ENCODE measurements at places on chromosomes 11 and 22.

- no peak for DNase-seq
Observed at GRCh38 chr11:118211006-118211405, 13.8 kb downstream of the JAML start.

GRCh38 chr11:23399995-23400394, 539.7 kb upstream of the CCDC179 start:
- DNase-seq, result no peak

DNA sequence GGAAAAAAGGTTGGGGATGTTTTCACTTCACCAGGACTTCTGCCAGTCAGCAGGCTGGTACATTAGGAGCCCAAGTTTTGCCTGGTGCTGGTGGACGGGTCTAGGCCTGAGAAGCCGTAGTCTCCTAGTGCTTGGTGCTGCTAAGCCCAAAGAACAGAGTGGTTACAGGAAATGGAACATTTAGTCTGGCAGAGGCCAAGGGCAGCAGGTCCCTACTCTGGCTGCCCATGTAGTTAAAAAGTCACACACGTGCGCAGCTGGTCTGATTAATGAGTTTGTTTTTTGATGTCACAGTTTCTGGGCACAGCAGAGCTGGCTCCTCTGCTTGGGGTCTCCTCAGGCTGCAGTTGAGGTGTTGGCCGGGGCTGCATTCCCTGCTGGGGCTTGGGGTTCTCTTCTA, 20.6 kb downstream of the BCR start:
- DNase-seq, result no peak

- no peak for DNase-seq
Observed at GRCh38 chr11:69385144-69385820, 91.3 kb downstream of the MYEOV start.

DNA sequence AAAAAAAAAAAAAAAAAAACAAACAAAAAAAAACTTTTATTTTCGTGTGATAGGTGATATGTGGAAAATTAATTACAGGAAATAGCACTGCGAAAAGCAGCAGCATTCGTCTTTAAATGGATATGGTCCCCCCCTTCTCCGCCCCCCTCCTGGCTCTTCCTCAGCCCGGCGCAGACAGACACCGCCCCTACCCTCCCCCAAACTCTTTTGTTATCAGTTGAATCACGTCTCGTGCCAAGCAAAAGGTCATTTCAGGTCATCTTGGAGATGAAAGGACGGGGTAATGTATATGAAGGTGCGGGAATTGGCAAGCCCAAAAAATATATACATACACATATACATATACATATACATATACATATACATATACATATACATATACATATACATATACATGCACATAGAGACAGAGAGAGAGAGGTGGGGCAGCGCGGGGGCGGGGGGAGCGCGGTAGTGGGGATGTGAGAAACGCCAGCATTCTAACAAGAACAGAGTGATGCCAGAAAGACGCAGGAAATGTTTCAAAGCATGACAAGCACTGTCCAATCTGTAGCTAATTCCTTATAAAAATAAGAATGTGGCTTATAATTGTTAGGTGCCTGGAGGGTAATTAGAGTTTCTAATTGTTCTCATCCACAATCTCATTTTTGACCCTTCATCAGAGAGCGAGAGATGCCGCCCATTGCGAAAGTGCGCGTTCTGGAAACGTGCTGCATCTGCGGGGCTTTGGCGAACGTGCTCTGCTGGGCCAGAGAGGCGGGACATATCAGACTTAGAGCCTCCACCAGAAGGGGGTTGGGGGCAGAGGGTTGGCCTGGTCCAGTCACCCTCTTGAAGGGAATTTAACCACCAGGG, 214.5 kb upstream of the UBASH3B start:
- no peak for DNase-seq

DNA sequence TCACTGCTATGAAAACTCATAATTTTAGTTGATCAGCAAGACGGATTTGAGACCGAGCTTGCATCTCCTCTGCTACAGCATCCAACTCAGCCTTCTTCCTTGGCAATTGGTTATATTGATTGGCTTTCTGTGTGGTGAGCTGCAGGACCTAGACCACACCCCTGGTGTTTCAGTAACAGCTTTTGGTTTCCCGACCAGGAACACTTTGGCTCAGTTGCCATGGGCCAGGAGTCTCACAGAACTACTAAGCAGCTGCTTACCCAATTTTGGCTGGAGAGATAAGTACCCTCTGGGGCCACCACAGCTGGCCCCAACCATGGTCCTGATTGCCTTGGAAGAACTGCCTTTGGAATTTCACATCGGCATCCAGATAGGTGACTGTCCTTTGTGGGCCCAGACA, at the start of gene GLYATL1:
Gene GLYATL1 (plus strand): TSS at position 212 of the 400 bp plus-strand sequence. CDS start 7,600 bp downstream, outside the sequence.
- DNase-seq, result no peak

DNA sequence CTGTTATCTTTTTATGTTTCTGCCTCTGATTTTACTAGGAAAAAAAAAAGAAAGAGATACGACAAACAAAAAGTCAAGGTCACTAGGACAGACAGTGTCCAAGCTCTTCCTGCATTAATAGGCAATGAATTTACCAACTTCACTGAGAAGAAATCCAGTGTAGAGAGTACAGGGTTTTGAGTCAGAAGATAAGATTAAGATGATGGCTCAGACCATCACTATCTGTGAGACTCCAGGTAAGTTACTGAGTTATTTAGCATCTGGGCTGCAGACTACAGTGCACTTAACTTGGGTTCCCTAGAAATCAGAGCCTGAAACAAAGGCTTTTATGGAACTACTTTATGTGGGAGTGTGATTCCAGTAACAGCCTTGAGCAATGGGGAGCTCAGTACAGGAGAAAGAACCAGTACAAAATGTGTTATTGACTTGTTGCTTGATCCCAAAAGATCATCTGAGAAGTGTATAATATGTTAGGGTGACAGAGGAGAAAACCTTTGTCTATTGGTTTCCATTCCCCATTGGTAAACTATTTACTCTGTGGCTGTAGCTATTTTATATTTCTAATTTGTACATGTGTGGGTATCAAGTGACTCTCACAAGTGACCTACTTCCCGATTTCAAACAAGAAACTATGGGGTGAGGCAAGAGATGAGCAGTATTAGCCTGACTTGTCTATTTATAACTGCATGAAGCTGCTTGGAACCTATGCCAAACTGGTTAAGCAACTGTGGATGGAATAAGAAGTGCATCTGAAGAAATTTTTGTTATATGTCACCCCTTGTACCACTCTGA, 395.8 kb downstream of the RAB38 start:
- DNase-seq, result no peak

DNA sequence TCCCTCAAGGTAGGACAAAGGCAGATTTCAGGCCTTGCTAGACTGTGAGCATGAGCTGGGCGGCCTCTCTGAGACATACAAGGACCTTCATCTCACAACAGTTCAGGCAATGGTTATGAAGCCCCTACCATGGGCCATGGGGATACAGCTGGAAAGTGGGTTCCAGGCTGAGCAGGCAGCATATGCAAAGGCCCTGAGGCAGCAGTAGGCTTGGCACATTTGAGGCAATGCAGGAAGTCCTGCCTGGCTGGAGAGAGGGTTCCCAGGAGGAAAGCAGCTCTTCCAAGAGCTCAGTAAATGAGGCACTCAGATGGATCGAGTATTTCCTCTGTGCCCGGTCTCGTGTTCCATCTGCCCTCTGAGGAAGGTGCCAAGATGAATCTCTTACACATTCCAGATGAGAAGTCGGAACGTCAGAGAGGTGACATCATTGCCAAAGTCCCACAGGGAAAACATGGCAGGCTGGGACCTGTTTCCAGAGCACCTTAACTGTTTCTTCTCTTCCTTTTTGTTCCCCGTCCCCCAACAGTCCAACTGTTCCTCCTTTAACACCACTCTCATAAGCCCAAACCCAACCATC, 388.6 kb downstream of the MN1 start:
- no peak for DNase-seq

DNA sequence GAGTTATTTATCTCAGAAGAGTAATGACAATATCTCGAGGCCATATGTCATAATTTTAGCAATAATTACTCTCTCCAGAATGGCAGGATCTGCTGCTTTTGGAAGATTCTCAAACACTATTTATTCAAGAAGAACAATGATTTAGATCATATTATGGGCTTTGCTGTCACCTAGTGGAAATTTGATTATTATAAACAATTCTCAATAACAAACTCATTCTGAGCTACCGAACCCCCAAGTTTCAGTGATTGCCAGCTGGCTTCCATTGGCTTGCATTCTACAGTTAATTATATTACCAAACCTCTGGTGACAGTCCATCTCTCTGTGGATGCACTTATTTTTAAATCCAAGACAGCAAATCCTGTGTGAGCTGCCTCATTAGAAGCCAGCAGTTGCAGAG, 27.9 kb upstream of the SLC36A4 start:
- DNase-seq, result peak; percentile 22

- no peak for DNase-seq
Observed at GRCh38 chr22:32803738-32804435, 2.4 kb downstream of the TIMP3 start.

GRCh38 chr11:44464741-44465140, 100.7 kb upstream of the CD82 start:
- DNase-seq, result no peak

- no peak for DNase-seq
Observed at GRCh38 chr22:29073618-29074275, 912 bp downstream of the KREMEN1 start.

DNA sequence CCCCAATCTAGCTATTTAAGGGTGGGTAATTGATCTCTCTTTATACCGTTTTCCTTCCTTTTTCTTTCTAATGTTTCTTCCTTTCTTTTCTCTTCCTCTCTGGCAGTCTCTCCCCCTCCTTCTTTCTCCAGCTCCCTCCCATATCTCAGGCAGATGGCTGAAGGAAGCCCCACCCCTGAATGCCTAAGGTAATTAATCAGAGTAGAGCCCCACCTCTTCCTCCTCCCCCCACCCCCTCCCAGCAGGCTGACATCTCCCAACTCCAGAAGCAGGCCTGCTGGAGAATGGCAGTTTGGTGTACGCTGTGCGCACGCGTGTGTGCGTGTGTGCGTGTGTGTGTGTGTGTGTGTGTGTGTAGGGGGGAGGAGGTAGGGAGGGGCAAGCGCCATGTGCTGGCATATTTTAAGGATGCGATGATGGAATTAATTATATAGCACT, 122.6 kb downstream of the APOL5 start:
- no peak for DNase-seq

DNA sequence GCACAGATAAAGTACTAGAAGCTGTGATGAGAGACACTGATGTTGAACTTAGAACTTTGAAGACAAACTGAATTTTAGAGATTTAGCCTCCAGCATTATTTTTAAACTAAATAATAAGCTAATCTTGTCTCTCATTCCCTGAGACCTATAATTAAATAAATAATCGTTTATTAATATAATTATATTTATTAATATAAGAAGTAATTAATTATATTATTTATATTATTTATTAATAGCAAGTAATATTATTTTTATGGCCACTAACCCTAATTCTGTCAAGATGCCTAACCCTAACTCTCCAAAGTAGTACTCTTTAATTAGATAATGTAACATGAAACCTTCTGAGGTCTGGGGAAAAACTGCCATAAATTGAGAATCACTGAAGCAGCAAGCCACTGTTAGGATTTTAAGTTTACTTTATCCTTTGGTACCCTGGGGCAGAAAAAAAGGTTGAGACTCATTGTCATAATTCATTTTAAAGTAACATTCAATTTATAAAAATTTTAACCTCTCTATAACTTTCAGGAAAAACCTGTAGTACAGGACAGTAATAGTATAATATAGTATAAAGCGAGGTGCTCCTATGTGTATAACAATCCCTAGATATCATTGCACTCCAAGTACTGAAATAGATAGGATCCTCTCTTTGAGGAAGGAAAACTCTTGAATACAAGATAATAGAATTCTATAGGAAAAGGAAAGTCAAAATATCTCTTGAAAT, 85.4 kb downstream of the TTC28 start:
- no peak for DNase-seq

- DNase-seq, result no peak
Observed at GRCh38 chr11:58003591-58003990, 20.1 kb upstream of the OR9Q1 start.

DNA sequence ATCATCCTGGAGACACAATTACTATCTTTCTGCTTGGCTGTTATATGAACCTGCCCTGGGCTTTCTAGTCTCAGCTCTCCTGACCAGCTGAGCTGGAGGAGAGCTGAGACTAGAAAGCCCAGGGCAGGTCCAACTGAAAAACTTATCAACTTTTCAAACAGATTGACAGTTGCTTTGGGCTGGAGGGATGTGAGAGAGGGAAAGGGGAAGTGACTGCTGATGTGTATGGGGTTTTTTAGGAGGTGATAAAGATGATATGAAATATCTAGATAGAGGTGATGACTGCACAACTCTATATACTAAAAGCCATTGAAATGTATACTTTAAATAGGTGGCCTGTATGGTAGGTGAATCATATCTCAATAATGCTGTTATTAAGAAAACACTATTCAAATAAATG, 60.2 kb upstream of the CHRM4 start:
- no peak for DNase-seq

DNA sequence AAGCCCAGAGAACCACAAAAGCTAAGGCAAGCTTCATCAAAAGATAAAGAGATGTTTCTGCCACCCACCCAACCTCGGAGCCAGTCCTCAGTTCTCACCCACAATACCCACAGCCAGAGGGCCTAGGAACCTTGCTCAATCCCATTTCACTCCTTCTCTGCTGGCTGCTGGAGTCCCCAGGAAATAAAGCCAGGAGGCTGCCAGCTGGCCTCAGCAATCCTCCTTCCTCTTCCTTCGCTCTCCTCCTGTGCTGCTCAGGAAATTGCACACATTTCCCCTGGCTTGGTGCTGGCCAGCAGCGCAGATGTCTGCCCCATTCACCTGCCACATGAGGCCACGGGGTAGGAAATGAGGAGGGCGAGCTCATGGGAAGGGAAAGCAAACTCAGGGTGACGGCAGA, 91.8 kb upstream of the LDLRAD3 start:
- no peak for DNase-seq

GRCh38 chr22:48889209-48889830, 938.4 kb downstream of the BRD1 start:
- DNase-seq, result no peak

GRCh38 chr22:20867179-20868024, 8.6 kb downstream of the SNAP29 start:
- DNase-seq, result no peak

- no peak for DNase-seq
Observed at GRCh38 chr22:44878483-44879300, 126.3 kb downstream of the ARHGAP8 start.

DNA sequence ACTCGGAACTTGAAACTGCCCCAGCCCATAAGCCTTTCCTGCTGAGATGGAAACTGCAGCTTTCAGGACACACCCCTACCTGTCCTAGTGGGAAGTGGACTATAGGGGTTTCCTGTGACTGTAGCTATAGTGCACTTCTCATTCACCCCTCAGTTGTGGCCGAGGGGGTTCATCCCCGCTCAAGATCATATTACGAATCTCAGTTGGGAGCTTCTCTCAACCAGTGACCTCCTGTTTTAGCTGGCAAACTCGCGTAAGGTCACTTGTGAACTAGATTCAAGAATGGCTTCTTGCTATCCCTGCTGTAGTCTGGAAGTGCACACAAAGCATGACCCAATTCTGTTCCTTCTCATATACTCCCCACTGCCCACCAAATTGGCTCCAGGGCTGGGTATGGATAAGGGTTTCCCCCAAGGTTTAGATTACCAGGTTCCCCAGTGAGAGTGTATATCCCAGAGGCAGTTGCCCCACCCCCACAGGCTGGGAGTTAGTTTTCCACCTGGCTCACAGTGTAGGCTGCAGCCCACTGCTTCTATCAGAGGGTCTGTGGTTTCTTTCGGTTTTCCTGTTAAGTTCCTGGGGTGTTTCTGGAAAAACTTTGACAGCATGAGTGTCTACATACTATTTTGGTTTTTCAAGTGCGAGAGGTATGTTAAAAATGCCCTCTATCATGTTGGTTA, 812.9 kb downstream of the JRKL start:
- DNase-seq, result no peak

Data from CD4-positive, alpha-beta T cell treated with Interleukin-15 for 4 hours (primary cell).